ENCODE measurements at places on chromosomes 5 and 9.
A peak's percentile ranks its signal among the peaks of the same experiment; 100 is the strongest.

GRCh38 chr9:123324767-123325183 is 31.2 kb upstream of the CRB2 start:
- no peak for DNase-seq

DNA sequence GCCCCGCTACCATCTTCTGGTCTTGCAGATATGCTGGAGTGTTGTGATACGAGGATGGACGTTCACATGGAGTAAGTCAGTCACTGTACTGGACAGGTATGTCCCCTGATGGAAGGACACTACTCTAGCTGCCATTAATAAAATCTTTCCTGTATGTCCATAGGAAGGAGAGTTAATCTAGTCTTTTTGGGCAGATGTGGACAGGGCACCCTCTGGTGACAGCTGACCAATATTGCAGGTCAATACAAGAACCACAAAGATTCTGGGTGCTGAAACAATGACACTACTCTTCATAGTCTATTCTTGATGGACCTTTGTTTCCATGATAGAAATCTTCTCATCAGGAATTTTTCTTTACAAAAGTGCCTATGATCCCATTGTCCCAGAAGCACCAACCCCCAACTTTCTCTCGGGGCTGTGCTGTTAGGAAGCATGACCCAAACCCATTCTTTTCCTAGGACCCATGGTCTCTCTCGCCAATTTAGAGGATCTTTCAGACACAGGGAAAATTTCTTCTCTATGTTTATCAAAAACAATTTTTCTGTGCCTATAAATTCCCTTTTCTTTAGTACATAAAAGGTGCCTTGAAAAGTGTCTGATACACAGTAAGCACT is 376.9 kb downstream of the DTWD2 start:
- DNase-seq, result no peak

GRCh38 chr5:17150531-17150930 is 66.9 kb upstream of the BASP1 start:
- DNase-seq, result no peak

GRCh38 chr5:127006744-127007143 is 23.6 kb downstream of the MARCHF3 start:
- DNase-seq, result no peak

DNA sequence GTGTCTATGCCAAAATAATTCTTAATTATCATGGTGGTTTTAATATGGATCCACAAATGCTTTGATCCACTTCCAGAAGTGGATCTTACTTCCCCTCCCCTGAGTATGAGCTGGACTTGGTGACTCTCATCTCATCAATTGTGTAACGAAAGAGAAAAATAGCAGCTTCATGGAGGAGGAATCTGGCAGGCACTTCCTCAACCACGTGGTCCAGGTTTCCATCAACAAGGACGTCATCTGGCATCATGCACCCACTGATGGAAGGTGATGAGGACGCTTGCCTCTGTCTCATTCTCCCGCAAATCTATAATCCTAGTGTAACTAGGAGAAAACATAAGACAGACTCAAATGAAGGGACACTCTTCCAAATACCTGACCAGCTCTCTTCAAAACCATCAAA is 54.6 kb upstream of the S1PR3 start:
- DNase-seq, result no peak

DNA sequence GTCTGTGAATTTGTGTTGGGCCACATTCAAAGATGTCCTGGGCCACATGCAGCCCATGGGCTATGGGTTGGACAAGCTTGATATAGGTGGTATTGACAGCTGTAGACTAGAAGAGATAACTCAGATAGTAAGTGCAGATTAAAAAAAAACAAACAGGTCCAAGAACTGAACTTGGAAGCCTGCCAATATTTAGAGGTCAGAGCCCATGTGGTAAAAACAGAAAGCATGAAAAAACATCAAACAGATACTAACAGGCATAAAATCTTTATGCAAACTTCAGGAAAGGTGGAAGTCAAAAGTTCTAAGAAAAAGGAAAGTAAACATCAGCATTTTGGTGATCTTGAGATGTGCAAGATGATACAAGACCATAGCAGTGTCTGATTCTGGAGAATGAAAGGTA is 155.1 kb upstream of the NR4A3 start:
- no peak for DNase-seq

GRCh38 chr9:109192732-109193361 is 25.8 kb upstream of the FRRS1L start:
- no peak for DNase-seq

DNA sequence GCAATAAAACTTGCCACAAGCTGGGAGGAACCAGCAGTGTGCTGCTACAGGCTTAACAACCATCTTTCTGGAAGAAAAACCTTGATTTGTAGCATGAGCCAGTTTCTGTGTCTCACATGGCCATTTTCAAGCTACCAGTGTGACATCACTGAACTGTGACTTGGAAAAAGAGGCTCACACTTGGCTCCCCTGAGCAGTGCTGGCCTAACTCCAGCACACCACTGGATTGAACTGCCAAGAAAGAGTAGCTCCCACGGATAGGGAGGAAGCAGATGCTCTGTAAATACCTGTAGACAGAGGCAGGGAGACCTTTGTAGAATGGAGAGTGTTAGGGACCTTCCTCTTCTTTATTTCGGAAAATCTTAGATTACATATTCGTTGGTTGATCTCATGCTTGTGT is 197.9 kb downstream of the SH3GL2 start:
- DNase-seq, result no peak

GRCh38 chr9:122944960-122945888 is 4.4 kb downstream of the RABGAP1 start:
- no peak for DNase-seq

DNA sequence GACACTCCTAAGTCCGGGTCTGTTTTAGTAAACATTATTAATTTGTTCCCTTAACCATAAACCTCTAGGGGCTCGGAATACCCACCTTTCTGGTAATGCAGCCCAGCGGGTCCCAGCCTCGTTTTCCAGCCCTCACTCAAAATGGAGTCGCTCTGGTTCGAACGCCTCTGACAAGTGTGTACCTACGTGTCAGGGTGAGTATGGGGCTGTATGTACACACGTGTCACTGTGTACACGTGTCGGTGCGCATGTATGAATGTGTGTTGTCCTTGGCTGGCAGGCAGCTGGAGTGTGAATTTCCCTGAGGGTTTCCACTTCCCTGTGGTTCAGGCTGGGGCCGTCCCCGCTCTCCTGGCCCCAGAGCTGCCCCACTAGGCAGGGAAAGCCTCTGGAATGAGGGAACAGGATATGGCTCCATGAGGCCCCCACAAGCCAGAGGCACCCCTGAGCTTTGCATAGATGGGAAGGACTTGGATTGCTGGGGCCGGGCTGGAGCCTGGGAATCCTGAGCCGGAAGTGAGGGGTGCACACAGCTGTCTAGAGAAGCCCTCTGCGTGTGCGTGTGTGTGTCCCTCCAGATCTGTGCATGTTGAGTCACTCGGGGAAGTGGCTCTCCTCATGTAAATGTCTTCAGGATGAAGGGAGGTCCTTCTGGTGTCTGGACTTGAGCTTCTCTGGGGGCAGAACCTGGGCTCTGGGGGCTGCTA is 160.8 kb upstream of the IER5L start:
- no peak for DNase-seq

DNA sequence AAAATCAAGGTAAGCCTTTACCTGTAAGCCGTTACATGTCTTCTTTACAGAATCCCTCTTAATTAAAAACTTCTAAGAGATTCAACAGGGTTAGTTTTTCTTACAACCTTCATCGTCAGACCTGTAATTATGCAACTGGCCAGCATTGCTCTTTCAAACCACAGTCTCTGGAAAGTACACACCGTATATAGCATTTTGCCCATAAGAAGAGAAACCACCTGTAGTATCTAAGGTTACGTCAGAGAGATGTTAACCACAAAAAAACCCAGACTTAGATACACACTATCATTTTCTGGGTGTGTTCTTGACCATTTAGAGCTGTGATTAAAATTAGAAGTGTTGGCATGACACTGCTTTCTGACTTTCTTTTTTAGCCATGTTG is 140.0 kb downstream of the MUSK start:
- DNase-seq, result no peak

DNA sequence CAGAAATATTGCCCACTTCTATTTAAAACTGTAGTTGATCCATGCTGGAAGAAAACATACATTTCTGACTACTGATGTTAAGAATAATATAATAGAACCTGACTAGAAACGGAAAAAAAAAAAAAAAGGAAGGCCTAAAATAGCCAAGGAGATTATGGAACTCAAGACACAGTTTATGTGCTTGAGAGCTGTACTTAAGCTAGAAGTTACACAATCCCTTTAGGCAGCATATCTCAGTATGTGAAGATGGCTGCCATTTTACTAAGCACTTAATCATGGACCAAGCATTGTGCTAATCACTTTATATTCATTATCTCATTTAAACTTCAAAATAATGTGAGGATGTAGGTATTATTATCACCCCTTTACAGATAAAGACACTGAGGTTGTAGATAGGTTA is 73.0 kb upstream of the NR4A3 start:
- DNase-seq, result no peak

GRCh38 chr9:122263699-122264349 is 816 bp downstream of the RBM18 start:
- no peak for DNase-seq

- DNase-seq, result no peak
Observed at GRCh38 chr5:158275511-158275910, 416.6 kb upstream of the CLINT1 start.

- DNase-seq, result no peak
Observed at GRCh38 chr5:172339264-172340180, 56.0 kb upstream of the UBTD2 start.

GRCh38 chr9:112121633-112122032 is 53.5 kb downstream of the SUSD1 start:
- no peak for DNase-seq

GRCh38 chr9:89774858-89775370 is 170.1 kb downstream of the GADD45G start:
- no peak for DNase-seq

- DNase-seq, result peak; percentile 43
Observed at GRCh38 chr5:88190106-88190834, 78.4 kb downstream of the TMEM161B start.

- no peak for DNase-seq
Observed at GRCh38 chr5:72123764-72124376, 16.6 kb downstream of the MAP1B start.

GRCh38 chr5:177529247-177530203 is 12.8 kb upstream of the DDX41 start:
- no peak for DNase-seq

DNA sequence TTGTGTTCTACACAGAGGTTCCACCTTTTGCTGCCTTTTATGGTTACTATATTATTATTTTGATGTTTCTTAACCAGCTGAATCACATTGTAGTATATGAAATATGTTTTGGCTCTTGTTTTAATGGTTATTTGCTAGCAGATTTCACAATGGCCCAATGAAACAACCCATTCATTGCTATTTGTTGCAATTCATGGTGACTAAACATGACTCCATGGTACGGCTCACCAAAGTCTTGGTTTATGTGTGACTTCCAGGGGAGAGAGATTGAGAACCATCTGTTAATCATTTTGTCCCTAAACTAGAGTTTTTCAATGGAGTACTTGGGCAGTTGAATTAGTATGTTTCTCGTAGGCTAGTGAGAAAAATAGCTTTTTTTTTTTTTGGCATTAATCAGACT is 108.4 kb downstream of the GHR start:
- no peak for DNase-seq

DNA sequence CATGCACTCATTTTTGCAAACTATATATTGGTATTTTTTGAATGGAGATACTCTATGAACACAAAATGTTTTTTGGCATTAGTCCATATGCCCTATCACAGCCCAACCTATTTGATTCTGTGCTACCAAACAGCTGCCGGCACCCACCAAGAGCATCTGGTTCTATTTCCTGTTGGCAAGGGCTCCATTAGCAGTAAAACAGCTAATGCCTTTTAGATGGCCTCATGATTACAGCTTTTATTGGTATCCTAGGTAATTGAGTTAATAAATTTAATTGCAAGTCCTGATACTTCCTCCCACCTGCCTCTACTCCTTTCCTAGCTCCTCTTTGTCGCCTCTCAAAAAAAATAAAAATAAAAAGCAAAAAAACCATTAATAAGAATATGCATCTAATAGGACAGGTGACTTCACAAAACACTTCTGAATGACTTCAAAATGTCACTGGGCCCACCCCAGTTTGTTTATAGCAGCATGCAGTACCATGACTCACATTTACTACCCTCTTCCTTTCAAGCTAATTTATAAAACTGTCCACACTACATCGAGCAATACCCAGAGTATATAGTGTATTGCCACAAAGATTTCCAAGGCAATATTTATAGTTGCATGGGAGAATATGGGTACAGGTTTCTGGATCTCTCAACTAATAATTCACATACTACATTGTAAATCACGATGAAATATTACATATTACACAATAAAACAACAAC is 620.4 kb downstream of the SLCO4C1 start:
- no peak for DNase-seq

GRCh38 chr5:170131235-170131634 is 25.5 kb downstream of the FOXI1 start:
- DNase-seq, result no peak

GRCh38 chr5:172303162-172303561 is 19.6 kb upstream of the UBTD2 start:
- no peak for DNase-seq

GRCh38 chr5:158553195-158553961 is 546.3 kb downstream of the EBF1 start:
- no peak for DNase-seq

- DNase-seq, result no peak
Observed at GRCh38 chr5:4977416-4978110, 162.6 kb upstream of the ADAMTS16 start.

GRCh38 chr5:138230981-138231589 is 18.0 kb upstream of the CDC23 start:
- no peak for DNase-seq

DNA sequence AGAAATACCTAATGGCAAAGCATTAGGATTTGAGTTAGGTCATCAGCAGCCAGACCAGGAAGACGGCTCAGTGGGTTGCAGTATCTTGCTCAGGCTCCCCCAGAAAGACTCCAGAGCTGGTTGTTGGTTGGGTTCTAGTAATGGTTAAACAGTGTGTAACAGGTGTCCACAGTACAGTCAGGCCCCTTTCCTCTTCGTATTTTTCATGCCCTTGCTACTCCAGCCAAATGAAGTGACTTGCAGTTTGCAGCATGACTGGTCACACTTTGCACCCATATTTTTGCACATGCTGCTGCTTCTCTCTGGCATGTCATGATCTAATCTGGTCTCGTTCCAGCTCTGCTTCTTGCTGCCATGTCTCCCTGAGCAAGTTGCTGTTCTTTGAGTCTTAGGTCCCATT is 60.6 kb upstream of the TRPC7 start:
- DNase-seq, result no peak

GRCh38 chr9:134935701-134936345 is 18.1 kb upstream of the FCN1 start:
- DNase-seq, result no peak

GRCh38 chr5:55159763-55160492 is at the start of gene GPX8:
Gene GPX8 (plus strand): TSS chr5:55160171. CDS start chr5:55160193, 22 bp downstream.
- DNase-seq, result peak; percentile 36

GRCh38 chr9:6566409-6567139 is 79.0 kb downstream of the GLDC start:
- DNase-seq, result peak; percentile 52
